CD14-positive monocyte (primary cell): ENCODE measurements at places on chromosomes 4 and X.

- no peak for DNase-seq
Observed at GRCh38 chrX:9656871-9657270, 108.8 kb downstream of the GPR143 start.

GRCh38 chrX:47218920-47219815, 687 bp downstream of the CDK16 start:
- peak; percentile 33 for DNase-seq

DNA sequence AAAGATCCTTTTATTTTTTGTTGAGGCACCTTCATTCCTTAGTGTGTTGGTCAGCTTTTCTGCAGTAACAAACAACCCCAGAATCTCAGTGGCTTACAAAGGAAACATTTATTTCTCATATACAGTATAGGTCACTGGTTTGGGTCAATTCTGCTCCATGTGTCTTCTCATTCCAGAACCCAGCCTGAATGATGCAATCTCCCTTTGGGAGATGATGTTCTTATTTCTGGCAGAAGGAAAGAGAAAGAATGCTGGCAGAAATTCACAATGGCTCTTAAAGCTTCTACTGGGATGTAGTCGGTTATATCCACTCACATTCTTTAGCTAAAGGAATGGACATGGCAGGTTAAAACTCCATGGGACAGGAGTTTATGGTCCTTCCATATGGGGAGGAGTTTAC, 42.3 kb downstream of the IDS start:
- no peak for DNase-seq

DNA sequence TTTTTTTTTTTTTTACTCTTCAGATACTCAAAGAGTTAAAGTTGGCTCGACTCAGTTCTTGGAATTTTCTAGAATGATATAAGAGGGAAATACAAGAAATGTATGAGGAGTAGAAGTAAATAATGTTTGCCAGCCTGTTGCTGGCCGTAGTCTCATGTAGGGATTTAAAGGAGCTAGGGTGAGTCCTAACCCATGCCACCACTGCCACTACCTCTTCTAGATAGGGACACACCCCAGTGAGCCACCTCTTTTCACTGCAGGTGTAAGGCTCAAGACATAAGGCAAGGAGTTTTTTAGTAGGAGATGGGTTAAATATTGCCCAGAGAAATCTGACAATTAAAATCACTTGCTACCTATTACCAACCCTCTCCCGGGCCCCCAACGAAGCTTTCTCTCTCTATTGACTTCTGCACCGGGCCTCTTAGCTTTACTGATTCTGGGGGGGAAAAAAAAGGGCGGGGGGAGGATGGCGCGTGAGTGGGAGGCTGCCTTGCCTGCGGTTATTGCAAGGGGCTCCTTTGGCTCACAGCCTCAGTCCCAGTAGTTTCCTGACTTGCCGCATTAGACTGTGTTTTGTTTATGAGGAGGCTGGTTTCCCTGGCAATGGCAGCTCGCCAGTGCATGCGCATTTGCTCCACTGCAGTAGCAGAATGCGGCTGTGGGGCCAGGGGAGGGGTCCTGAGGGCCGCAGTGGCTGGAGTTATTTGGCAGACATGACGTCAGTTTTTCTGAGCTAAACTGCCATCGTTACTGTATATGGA, 3.0 kb downstream of the LINC00632 start:
- no peak for DNase-seq

DNA sequence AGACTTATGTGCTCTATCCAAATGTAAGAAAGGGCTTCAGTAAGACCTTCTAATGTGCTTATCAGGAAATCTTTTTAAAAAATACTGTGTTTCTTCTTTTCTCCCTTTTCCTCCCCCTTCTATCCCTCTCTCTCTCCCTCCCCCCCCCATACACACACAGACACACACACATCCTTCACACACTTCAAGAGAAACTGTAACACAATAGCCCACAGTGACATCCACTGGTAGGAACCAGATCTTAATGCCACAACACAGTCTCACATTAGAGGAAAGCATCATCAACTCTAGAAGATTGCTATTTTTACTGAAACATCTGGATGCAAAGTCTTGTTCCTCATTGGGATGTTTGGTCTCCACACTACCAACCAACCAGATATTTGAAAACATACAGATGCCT, 4.6 kb downstream of the PCDH19 start:
- no peak for DNase-seq
